ENCODE measurements at places on chromosomes 7 and 10.
A peak's percentile ranks its signal among the peaks of the same experiment; 100 is the strongest.

DNA sequence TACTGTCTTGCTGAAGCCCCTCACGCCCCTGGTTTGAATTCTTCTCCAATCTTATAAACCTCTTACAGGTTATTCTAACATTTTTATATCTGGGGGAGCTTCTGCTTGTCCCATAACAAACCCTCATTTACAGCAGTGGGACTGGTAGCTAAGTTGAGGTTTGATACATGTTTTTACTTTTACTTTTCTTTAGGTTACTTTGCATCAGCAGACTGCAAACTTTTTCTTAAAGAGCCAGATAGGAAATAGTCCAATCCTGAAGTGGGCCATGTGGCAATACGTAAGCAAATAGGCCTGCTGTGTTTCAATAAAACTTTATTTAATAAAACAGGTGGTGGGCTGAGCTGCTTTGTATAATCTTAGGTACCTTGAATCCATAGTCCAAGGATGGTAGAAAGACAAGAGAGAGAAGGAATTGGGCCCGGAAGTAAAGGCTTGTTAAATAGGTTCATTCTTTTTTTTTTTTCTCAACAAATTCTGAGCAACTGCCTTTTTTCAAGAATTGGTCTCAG, 27.3 kb downstream of the RAB18 start:
- H3K4me3 ChIP-seq: no peak overlapping the region
- peaks cover 2% of the 10 kb centered on the region for H3K4me1 ChIP-seq
- H3K27ac ChIP-seq: no peak overlapping the region
- DNase-seq: no peak

- no peaks in the 10 kb centered on the region for H3K27me3 ChIP-seq
- no peak overlapping the region for H3K27ac ChIP-seq
- DNase-seq: no peak
- no peaks in the 10 kb centered on the region for H3K36me3 ChIP-seq
Measured at GRCh38 chr10:71596127-71596526, 123.5 kb downstream of the C10orf105 start.

DNA sequence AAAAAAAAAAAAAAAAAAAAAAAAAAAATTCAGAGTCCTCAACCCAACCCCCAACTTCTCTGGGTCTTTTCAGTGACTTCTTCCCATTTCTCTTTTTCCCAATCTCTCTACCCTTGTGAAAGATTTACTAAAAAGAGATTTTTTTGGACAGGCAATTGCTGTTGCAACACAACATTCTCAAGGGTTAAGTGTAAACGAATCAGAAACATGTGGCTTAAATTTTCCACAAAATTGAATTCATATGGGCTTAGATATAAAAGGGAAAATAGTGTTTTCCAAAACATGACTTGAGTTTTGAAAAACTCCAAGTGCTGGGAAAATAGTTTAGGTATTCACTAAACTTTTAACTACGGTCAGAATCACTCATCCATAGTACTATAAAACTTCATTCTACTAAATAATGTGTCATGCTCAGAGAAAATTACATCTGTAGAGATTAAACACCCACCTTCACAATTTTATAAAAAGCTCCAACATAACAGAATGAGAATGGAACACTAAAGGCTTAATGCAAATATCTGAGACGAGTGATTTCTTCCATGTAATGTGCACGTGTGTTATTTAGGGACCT, 643.1 kb downstream of the PARD3 start:
- H3K27me3 ChIP-seq: no peaks in the 10 kb centered on the region
- H3K36me3 ChIP-seq: peaks cover 9% of the 10 kb centered on the region
- H3K27ac ChIP-seq: no peak overlapping the region
- peaks cover 2% of the 10 kb centered on the region for H3K4me1 ChIP-seq
- DNase-seq: no peak

- 0 out of 3 replicates have a peak, but pooled peaks cover 2% of the 10 kb centered on the region for H3K36me3 ChIP-seq
- H3K27ac ChIP-seq: no peak overlapping the region
- no peaks in the 10 kb centered on the region for H3K27me3 ChIP-seq
- DNase-seq: no peak
Measured at GRCh38 chr10:32189400-32190084, 133.3 kb upstream of the KIF5B start.

GRCh38 chr7:29077176-29077575, 69.2 kb downstream of the CPVL start:
- no peak overlapping the region for H3K27ac ChIP-seq
- H3K27me3 ChIP-seq: no peaks in the 10 kb centered on the region
- no peak overlapping the region for H3K4me3 ChIP-seq
- no peaks in the 10 kb centered on the region for H3K36me3 ChIP-seq
- H3K4me1 ChIP-seq: no peaks in the 10 kb centered on the region

DNA sequence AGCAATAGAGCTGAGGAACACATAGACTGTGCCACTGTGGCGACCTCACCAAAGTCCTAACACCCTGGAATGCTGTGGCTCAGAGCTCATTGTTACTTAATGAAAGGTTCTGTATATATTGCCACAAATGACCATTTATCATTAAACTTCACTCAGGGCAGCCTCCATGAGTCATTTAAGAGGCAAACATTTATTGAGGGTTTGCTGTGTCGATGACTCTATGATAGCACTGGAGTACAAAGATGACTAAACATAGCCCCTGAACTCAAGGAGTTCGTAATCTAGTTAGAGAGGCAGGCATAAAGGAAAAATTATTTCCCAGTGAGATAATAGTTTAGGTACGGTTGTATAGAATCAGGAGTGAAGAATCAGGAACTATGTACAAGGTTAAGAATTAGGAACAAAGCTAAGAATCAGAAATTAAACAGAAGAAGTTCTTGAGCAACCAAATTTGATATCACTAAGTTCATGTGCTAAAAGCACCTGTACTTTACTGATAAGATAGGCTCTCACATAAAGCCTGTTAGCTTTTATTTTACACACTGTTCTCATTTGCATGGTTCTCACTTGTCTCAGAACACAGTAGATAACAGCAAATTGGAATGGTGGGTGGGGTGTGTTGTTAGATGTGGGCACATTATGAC, 7.9 kb downstream of the ENTPD7 start:
- no peak overlapping the region for H3K4me3 ChIP-seq
- DNase-seq: no peak
- H3K36me3 ChIP-seq: peaks cover 4% of the 10 kb centered on the region
- no peaks in the 10 kb centered on the region for H3K27me3 ChIP-seq

- H3K4me3 ChIP-seq: no peak overlapping the region
- H3K36me3 ChIP-seq: peaks cover 56% of the 10 kb centered on the region
- H3K4me1 ChIP-seq: no peaks in the 10 kb centered on the region
- no peak overlapping the region for H3K27ac ChIP-seq
- H3K27me3 ChIP-seq: no peaks in the 10 kb centered on the region
Measured at GRCh38 chr10:6217611-6218010, 14.9 kb downstream of the PFKFB3 start.

DNA sequence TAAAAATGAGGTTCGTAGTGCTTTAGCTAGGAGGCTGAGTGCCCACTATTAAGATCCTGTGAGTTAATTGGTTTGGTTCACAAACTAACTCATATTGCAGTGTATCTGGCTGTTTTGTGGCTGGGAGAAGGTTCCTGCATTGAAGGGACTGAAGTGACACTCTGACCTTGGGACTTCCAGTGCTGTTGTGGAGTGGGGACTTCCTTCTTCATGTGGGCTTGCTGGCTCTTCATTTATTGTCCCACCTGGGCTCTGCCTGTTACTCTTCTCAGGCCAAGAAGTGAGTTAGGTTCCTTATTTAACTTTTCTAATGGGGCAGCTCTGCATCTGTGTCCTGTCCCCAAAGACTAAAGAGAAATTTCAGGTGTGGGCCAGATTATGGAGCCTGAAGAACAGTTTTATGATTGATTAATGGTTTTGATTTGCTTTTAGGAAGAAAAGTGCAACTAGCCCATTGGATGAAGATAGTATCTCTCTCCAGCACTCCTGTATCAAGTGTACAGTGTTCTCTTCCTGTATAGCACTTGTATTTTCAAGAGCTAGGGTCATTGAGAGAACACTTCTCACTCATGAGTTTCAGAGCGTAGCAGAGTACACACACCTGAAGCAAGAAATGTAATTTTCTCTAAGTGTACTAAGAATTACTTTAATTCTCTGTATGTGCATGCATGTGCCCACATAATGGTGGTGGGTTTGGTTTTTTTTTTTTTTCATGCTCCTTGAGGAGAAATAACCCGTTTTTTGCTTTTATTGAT, 54.8 kb downstream of the AUTS2 start:
- H3K36me3 ChIP-seq: no peaks in the 10 kb centered on the region
- H3K4me1 ChIP-seq: peaks cover 9% of the 10 kb centered on the region
- no peak for DNase-seq

DNA sequence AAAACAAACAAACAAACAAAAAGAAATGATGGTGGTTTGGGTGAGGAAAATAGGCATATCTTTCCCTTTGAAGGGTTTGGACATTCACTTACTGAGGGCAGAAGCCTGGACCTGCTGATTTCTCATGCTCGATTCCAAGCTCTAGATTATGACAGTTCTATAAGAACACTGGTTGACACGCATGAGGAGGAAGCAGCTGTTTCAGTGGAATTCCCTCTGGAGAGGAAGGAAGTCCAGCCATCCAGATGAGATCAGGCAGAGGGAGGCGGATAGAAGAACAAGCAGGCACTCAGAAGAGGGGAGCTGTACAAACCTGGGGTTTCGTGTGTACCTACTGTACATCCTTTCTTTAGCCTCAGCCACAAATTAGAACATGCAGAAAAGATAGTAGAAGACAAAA, 691.9 kb downstream of the INHBA start:
- no peaks in the 10 kb centered on the region for H3K27me3 ChIP-seq
- H3K4me3 ChIP-seq: no peak overlapping the region
- H3K36me3 ChIP-seq: no peaks in the 10 kb centered on the region
- H3K27ac ChIP-seq: no peak overlapping the region
- no peaks in the 10 kb centered on the region for H3K4me1 ChIP-seq
- DNase-seq: no peak

DNA sequence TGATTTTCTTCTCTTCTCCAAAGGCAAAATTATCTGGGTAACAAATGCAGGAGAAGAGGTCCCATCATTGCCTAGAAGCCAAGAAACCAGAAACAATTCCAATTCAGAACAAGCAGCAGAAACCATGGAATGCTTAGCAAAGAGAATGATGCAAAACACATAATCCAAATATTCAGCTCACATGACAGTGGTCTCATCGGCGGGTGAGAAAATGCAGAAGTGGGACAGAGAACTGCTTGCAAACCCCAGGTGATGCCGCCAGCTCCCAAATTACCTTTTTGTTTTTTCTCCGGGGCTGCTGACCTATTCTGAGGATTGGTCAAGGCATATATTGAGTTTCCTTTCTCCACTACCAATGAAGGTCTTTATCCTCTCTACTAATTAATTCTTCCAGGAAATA, 99.7 kb downstream of the ZNF22 start:
- H3K27ac ChIP-seq: no peak overlapping the region
- H3K36me3 ChIP-seq: no peaks in the 10 kb centered on the region
- no peak for DNase-seq

DNA sequence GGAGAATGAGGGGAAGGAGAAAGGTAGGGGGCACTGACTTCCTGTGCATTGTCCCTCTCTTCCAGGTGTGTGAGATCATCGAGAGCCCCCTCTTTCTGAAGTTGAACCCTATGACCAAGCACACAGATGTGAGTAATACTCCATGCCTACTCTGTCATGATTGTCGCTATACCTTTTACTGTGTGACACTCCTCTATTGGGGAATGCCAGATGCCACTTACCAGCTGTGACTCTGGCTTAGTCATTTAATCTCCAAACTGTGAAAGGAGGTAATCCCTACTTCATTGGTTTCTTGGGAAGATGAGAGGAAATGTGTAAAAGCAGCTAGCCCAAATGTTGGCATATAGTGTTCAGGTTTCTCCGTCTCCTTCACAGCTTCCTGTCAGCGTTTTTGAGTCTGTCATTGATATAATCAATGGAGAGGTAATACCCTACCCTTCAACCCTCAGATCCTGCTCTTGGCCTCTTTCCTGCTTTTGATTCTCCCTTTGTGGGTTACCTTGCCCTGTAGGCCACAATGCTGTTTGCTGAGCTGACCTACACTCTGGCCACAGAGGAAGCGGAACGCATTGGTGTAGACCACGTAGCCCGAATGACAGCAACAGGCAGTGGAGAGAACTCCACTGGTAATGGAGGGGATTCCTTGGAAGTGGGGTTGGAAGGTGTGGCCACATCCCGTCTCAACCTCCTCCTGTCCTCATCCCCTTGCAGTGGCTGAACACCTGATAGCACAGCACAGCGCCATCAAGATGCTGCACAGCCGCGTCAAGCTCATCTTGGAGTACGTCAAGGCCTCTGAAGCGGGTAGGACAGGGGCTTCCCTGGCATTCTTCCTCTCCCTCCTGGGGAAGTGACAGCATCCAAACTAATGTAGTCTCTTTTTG, 2.0 kb downstream of the COPS6 start:
- DNase-seq: no peak
- peak overlapping the region; percentile 73 for H3K4me3 ChIP-seq
- no peaks in the 10 kb centered on the region for H3K4me1 ChIP-seq
- H3K27me3 ChIP-seq: no peaks in the 10 kb centered on the region
- peaks cover 61% of the 10 kb centered on the region for H3K36me3 ChIP-seq
